Breast epithelium (tissue), 4 donors: ENCODE measurements at places on chromosomes 3 and 15. TPM values are rescaled to one million over a fixed set of nuclear protein-coding genes. Genes with fewer than 3 reads are reported as not detected.

DNA sequence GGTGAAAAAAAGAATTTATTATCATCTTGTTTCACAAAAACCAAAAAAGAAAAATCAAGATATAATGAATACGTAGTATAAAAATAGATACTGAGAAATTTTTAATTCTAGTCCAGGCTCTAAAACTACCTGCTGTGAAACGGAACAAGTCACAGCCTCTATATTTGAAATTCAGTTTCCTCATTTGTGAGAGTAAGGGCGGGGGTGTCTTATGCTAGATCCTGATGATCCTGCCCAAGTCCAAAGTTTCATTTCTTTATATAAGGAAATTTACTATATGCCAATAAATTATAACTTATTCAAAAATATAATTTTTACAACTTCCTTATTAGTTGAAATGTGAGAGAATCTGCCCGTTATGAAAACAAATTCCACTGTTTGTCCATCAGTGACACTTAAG lies 385.7 kb downstream of the CGGBP1 start:
- DNase-seq: no peak

Gene CLDN18
- not detected for total RNA-seq

Gene DUOX2
- total RNA-seq: 0.98 TPM

Gene DCLK3
- total RNA-seq: not detected

DNA sequence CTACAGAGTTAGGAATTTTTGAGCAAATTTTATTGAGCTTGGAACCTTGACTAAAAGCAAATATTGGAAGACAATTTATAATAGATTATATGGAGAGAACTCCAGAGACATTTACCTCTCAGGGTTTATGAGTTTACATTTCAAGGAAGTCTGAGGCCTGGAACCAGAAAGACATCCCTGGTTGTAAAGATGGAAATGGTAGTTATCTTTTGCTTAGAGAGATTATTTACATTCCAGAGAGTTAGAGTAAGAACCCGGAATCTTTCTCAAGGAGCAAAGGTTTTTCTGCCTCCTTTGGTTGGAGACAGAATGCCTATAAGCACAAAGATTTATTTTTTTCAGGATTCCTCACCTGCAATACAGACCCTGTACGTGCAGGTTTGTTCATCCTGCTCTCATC lies 458.1 kb downstream of the TBL1XR1 start:
- DNase-seq: no peak

DNA sequence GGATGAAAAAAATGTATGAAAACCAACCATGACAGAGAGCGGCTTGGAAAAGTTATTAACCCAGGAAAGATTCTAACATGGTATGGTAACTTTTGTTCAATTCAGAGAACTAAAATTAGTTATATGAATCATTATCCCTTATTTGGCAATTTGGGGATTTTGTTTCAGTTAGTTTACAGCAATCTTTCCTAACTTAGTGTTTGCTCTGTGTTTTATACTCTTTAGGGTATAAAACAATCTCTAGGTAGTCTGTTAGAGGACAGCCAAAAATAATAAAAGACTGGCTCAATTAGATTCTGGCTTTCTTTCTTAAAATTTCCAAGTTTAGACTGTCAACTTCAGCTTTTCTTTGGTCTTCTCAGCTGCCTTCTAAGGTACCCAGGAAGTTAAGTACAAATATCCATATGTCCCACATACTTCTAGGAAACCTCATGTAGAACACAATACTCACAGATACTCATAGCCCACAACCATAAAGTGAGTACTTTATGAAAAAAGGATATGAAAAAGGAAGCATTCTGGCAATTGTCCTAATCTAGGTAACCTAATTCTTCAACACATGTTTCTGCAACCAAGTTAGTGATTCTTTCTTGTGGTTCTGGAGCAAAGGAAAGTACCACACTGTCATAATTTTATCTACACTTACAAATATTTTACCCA lies 849.3 kb downstream of the ROBO1 start:
- DNase-seq: no peak

GRCh38 chr3:29642393-29643033 lies 361.6 kb downstream of the RBMS3 start:
- DNase-seq: no peak

- DNase-seq: no peak
Observed at GRCh38 chr3:178003756-178004155, 532.5 kb upstream of the KCNMB2 start.

GRCh38 chr3:151034303-151034702 lies 51.2 kb upstream of the MED12L start:
- no peak for DNase-seq

- no peak for DNase-seq
Observed at GRCh38 chr15:81653259-81653658, 279.2 kb upstream of the TMC3 start.

GRCh38 chr15:63059573-63060216 lies 17.1 kb downstream of the TPM1 start:
- DNase-seq: no peak

Gene SUCNR1
- 0.33 TPM for total RNA-seq

DNA sequence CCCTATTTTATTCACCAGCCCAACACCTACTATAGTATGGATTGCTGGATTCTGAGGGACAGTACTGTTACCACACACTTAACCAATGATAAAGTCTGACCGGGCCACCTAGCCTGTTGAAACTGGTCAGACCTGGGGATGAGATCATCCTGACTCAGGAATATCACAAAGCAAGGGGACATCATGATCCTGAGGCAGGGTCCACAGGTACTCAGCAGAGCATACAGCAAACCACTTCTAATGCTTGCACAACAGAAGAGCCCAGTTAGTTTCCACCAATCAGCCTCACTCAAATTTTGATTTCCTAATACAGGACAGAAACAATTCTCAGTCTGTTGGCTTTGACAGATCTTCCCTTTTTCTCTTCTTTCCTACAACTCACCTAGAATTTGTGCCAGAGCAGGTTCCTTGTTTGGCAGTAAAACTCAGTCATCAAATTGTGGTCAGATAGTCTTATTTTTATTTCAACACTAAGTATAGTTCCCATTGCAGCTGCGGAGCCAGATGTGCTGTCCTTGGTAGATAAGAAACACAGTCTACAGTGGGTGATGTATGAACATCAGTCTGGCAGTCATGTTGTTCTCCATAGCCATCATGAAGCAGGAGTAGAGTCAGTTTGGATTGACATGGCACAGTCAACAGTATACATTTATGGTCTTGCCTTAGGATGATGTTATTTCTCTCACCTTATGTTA lies 90.1 kb upstream of the PRR23C start:
- no peak for DNase-seq

GRCh38 chr3:169591159-169591951 lies 72.2 kb downstream of the MECOM start:
- no peak for DNase-seq

Gene WDR49
- total RNA-seq: 0.80 TPM

DNA sequence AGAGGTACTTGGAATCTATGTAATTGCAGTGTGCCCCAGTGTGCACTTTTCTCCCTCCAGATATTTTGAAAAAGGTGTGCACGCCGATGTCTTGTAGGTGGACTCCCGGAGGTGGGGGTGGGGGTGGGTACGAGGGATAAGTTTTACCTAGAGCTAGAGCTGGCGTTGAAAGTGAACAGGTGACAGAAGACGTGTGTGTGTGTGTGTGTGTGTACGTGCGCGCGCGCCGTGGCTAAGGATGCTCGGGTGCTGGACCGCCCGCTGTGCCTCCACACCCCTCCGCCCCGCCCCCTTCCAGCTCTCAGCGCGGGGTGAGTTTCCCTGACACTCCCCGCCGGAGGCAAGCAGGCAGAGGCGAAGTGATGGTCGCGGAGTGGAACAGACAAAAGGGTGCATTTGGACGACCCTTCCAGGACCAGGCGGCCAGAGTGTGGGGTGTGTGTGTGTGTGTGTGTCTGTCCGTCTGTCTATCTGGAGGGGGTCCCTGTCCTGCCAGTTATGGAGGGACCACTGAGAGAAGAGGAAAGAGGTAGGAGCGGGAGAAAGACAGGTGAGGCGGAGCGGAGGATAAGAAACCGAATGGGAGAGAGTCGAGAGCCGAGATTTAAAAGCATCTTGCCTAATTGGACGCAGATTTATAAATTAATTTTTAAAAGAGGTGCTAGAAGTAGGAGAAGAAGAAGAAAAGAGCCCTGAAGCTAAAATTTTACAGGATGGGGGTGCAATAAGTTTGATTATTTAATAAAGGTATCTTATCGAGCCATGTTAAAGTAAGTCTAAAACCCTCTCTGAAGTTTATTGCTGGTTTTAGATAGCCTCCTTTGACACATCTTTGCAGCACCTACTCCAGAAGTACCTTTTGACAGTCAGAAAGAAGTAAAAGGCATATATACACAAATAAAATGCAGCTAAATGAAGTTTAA lies 335.8 kb upstream of the THRB start:
- DNase-seq: no peak

Gene GOLGA8T
- not detected for total RNA-seq

Gene ACOX2
- total RNA-seq: 12.1 TPM

DNA sequence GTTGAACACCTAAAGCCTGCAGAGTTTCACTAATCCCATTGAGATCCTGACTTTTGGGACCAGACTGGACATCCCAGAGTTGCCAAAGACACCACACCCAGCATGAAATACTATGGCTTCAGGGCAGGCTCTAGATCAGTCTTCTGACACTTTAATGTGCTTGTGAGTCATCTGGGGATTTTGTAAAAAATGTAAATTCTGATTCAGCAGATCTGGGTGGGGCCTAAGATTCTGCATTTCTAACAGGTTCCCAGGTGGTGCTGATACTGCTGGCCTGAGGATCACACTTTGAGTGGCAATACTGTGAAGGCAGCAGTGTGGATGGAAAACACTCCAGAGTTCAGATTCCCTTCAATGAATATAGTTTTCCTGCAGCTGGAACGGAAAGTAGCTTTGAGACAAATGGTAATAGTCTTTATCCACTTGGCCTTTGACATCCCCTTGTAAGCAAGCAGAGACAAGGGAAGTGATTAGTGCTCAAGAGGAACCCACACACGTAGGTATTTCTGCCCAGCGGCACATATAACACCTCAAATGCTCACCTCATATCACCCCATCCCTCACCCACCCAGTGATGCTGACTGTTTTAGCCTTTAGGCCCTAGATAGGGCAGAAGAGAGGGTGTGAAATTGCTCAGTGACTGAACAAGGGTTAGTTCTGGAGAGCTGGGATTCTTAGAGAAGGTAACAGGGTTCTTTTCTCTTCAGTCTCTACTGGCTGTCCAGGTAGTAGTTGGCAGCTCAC lies 51.5 kb upstream of the GSK3B start:
- DNase-seq: no peak

GRCh38 chr15:35437157-35437556 lies 108.8 kb downstream of the DPH6 start:
- DNase-seq: no peak

Gene PRSS50
- total RNA-seq: not detected
